Glutamatergic neuron (in vitro differentiated cells): ENCODE measurements at places on chromosomes 7 and 10. TPM values are rescaled to one million over a fixed set of nuclear protein-coding genes. Genes with fewer than 3 reads are reported as not detected.

Gene KLF14
- total RNA-seq, result not detected

Gene HACD1
- 5.4 TPM for total RNA-seq

GRCh38 chr10:71486484-71487114, 89.9 kb downstream of the CDH23 start:
- H3K4me3 ChIP-seq, result no peak overlapping the region
- H3K4me1 ChIP-seq, result no peaks in the 10 kb centered on the region
- peaks cover 10% of the 10 kb centered on the region for H3K27me3 ChIP-seq
- H3K36me3 ChIP-seq, result peaks cover 20% of the 10 kb centered on the region
- peak; percentile 82 for DNase-seq
- H3K27ac ChIP-seq, result no peak overlapping the region

Gene MALRD1
- 0.27 TPM for total RNA-seq

GRCh38 chr7:133645884-133646391, 393.1 kb downstream of the EXOC4 start:
- H3K27me3 ChIP-seq, result no peaks in the 10 kb centered on the region
- H3K4me3 ChIP-seq, result no peak overlapping the region
- H3K27ac ChIP-seq, result no peak overlapping the region
- DNase-seq, result no peak
- H3K4me1 ChIP-seq, result peaks cover 3% of the 10 kb centered on the region

Gene LGI1
- 174 TPM for total RNA-seq

DNA sequence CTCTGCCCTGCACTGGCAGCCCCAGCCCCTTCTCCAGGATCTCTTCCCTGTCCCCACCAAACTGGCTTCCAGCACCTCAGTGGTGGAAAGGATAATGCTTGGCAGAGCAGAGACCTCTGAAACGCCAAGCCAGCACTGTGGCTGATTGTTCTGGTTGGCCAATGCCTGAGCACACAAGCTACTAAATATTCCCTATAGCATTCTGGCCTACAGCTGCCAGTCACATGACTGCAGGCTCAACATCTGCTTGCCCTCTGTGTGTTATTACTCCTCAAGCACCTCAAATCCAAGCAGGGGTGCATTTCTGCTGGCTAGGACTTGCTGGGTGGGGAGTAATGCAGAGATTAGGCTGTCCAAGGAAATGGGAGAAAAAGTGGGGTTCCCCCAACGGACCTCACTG, 6.1 kb downstream of the TBATA start:
- no peak overlapping the region for H3K4me3 ChIP-seq
- peaks cover 8% of the 10 kb centered on the region for H3K27me3 ChIP-seq
- DNase-seq, result no peak
- H3K27ac ChIP-seq, result peak overlapping the region; percentile 79
- H3K36me3 ChIP-seq, result no peaks in the 10 kb centered on the region
- peaks cover 2% of the 10 kb centered on the region for H3K4me1 ChIP-seq
